ENCODE measurements at places on chromosomes 4 and X.

GRCh38 chrX:134727363-134727762 lies 69.1 kb upstream of the PLAC1 start:
- no peak for DNase-seq

DNA sequence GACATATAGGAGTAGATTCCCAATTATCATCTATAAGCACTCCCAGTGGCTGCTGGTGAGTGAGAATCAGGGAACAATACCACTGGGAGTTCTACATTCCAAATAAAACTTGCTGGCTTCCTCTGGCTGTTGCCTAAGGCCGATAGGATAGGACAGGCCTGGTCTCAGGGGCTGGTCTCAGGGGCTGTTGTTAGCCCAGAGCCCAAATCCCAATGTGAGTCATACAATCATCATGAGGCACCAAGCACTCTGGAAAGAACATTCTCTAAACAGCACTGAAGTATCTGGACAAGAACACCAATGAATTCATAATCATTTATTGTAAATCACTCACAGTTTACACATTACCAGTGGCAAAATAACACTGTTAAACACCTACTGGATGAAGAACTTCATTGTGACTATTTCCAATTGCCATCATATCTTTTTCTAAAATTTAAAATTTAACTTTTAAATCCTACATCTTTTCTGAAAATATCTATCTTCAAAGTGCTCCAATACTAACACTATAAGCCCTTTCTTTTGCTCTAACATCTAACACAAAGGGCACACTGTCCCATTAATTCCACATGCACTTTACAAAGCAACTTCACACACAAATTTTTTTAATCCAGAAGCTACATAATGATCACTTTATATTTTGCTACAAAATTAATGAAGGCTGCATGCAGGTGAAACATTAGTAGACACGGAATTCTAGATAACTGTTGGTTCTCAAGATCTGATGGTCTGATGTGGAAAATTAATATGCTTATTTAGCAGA lies 67.6 kb upstream of the TMEM150C start:
- no peak for DNase-seq

DNA sequence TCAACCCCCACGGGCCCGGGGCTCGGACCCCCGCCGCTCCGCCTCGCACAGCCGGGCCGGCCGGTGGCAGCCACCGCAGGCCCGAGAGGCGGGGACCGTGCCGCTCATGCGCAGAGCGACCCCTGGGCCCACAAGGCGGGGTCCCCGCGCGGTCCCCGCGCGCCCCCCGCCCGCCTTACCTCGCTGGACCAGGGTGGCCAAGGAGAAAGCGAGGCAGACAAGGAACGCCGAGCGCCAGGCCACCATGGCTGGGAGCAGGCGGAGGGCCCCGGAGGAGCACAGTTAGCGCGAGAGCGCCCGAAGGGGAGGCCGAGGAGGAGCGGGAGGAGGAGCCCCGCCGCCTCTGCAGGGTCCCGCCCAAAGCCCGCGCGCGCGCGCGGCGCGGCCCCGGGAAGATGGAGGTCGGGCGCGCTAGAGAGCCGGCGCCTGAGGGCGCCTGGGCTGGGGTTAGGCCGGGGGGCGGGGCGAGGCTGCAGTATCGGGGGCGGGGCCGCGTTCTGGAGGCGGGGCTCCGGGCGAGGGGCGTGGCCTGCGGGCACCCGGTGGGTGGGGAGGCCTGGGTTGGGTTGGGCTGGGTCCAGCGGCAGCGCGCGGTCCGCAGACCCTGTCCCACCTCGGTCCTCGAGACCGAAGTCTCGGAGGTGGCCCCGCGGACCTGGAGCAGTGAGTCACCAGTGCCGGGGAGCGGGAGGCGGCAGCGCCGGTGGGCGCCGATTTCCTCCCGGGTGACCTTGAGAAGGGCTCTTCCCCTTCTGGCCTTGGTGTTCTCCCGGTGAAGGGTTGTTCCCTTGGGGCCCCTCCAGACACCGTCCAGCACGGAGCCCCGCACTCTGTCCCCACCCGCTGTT lies at the start of gene CD99L2:
TSS of gene CD99L2 (minus strand) at position 326 of the 848 bp plus-strand sequence. CDS start at position 246, 80 bp downstream.
- peak; percentile 95 for DNase-seq

DNA sequence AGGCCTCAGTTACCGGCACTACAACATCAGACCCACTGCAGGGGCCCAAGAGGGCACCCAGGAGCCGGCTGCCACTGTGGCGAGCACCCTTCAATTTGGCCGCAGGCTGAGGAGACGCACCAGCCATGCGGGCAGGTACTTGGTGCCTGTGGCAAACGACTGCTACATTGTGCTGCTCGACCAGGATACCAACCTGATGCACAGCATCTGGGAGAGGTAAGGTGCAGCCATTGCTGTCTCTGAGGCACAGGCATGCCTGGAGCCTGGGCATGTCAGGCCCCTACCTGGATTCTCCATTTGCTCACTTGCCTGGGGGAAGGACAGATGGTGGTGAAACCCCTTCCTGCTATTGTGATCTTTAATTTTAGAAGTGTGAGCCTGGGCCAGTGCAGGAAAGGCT lies 30.1 kb downstream of the MAN2B2 start:
- DNase-seq, result no peak

- no peak for DNase-seq
Measured at GRCh38 chr4:71907782-71908181, 123.9 kb upstream of the GC start.

DNA sequence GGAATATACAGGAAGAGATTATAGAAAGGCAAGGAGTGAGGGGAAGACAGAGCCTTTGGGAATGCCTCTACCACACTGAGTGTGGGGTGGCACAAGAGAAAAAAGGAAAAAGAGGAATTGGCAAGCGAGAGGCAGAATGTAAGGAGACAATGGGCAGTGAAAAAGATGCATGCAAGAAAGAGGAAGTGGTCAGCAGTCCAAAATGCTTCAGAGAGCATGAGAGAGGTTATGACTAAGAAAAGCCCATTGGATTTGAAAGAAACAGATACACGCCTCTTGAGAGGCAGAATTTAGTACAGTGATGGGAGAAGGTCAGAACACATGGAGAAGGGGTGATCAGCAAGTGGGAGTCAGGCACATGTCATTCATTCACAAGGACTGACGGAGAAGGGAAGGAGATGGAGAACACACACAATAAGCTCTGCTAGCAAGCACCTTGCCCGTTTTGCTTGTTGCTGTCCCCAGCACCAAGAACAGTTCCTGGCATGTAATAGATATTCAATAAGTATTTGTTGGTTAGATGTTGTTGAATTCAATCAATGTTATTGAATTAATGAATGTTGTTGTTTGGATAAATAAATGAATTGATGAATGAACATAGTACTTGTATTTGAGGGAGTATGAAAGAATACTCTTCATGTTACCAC lies 6.3 kb downstream of the DCHS2 start:
- no peak for DNase-seq

- no peak for DNase-seq
Measured at GRCh38 chr4:156969911-156970310, 1.7 kb downstream of the PDGFC start.

DNA sequence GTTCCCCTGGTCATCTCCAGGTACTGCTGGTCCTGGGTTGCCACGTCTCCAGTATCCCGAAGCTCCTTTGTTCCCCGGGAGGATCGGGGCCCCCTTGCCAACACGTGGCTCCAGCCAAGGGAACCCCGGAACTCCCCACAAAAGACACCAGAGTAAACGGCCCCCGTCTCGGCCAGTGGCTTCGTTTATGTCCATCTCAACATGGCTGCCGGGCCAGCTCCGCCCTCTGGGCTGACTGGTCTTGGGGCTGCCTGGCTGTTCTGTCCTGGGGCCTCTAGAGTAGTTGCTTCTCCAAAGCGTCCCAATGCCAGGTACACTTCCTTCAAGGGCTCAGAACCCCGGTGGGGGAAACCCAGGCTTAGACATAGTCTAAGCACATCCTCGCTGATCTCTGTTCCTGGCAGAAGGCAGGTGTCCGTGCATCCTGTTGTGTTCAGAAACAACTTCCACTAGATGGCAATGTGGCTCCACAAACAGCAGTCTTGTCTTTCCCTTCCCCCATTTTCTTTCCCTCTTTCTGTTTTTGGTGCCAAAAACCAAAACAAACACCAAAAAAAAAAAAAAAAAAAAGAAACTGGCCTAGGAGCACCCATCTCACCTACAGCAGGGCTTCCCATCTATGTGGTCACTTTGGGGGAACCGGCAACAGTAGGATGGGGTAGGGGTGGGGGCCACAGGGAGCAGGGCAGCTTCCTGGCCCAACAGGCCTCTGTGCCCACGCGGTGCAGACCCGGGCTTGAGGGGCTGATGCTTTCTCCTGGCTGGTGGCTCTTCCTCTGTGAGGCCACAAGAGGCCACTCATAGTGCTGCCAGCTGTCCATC lies 35.3 kb downstream of the NBDY start:
- DNase-seq, result peak; percentile 96
